HT1080 (cell line): ENCODE measurements at places on chromosomes 4 and X. TPM values are rescaled to one million over a fixed set of nuclear protein-coding genes. Genes with fewer than 3 reads are reported as not detected.

DNA sequence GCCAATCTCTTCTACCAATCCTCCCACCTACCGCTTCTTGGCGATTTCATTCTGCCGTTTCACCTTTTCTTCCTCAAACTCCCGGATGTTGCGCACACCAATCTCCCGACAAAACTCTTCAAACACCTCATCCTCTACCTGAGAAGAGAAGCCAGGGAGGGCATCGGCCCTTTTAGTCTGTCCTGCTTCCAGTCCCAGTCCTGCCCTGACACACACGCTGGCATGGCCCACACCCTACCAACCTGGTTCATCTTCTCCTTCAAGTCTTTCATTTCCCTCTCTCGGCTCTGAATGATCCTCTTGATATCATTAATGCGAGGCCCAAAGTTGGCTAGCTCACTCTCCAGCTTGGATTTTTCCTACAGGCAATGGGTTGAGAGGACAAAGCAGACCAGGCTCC is 18.9 kb downstream of the SMC1A start:
- DNase-seq, result no peak

Gene CFAP99
- not detected in 2 replicates for total RNA-seq

Gene PNMA6F
- not detected in 2 replicates for total RNA-seq

DNA sequence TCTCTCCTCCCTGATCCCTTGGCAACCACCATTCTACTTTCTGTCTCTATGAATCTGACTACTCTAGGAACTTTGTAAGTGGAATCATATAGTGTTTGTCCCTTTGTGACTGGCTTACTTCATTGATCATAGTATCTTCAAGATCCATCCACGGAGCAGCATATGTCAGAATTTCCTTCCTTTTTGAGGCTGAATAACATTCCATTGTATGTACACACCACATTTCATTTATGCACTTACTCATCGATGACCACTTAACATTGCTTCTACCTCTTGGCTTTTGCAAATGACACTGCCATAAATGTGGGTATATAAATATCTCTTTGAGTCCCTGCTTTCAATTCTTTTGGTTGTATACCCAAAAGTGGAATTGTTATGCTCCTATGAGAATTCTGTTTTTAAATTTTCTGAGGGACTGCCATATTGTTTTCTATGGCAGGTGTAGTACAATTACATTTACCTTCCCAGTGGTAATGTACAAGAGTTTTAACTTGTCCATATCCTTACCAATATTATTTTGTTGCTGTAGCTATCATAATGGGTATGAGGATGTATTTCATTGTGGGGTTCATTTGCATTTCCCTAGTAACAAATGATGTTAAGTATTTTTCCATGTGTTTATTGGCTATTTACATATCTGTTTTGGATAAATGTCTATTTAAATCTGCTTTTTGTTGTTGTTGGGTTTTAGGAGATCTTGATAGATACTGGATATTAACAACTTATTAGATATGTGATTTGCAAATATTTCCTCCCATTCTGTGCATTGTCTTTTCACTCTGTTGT is 466.1 kb downstream of the C4orf33 start:
- peak; percentile 77 for DNase-seq

- no peak for DNase-seq
Observed at GRCh38 chr4:82790060-82790660, 8.4 kb downstream of the SCD5 start.

GRCh38 chr4:24683116-24683515 is 98.8 kb upstream of the DHX15 start:
- no peak for DNase-seq

DNA sequence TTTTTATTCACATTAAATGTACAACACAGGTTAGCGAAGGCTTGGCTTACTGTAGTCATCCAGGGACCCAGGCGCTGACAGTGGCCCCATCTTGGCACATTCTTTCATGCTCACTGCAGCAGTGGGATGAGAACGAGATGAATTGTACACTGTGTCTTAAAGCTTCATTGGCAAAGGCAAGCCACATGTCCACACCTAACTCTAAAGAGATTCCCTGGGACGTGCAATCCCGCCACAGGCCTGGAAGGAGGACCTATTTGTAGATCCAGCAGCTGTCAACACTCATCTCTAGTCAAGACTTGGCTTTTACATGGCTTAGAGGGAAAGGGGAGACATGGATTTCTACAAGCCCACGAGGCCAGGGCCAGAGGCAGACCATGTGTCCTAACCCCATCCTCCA is 16.1 kb upstream of the CXCR3 start:
- DNase-seq, result no peak

Gene C1QTNF7
- not detected in 2 replicates for total RNA-seq

DNA sequence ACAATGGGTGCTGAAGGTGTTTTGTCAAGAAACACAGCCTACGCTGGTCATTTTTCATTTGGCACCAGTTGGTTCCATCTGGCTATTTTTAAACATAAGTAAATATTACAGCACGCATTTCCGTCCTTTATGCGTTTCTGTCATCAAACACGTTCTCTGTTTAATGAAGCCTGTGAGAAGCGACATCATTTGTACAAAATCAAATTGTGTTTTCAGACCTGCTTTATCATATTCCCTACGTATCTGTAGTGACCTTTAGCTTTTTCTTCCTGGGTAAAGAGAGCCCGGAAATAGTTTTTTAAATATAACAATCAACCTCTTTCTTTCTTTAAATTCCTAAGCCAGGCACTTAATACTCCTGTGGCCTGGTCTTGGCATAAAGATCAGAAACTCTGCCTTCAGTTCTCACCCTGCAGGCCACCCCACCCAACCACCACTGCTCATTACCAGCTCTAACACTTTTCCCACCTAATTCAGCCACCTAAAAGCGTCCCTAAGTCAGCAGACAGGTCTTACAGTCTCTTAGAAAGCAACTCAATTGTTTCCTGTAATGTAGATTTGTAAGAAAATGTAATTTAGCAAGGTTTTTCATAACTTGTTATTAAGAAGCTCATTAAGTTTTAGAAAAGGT is 30.4 kb downstream of the ACSL1 start:
- DNase-seq, result no peak
